ENCODE measurements at places on chromosomes 2 and 18. TPM values are rescaled to one million over a fixed set of nuclear protein-coding genes. Genes with fewer than 3 reads are reported as not detected.
A peak's percentile ranks its signal among the peaks of the same experiment; 100 is the strongest.

Gene IL36G
- not detected for total RNA-seq

DNA sequence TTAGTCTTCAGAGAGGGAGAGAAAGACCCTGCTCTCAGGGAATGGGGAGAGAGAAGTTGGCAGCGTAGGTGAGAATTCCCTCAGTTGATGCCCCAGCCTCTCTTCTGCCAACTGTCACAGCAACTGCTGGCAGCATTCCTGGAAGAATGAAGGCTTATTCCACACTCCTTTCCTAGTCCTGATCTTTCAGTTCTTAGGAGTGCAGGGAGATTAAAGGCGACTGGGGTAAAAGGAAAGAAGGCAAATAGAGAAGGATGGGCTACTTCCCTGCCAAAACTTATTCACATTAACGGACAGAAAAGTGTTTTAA lies 65.9 kb upstream of the ACAA2 start:
- DNase-seq: no peak

DNA sequence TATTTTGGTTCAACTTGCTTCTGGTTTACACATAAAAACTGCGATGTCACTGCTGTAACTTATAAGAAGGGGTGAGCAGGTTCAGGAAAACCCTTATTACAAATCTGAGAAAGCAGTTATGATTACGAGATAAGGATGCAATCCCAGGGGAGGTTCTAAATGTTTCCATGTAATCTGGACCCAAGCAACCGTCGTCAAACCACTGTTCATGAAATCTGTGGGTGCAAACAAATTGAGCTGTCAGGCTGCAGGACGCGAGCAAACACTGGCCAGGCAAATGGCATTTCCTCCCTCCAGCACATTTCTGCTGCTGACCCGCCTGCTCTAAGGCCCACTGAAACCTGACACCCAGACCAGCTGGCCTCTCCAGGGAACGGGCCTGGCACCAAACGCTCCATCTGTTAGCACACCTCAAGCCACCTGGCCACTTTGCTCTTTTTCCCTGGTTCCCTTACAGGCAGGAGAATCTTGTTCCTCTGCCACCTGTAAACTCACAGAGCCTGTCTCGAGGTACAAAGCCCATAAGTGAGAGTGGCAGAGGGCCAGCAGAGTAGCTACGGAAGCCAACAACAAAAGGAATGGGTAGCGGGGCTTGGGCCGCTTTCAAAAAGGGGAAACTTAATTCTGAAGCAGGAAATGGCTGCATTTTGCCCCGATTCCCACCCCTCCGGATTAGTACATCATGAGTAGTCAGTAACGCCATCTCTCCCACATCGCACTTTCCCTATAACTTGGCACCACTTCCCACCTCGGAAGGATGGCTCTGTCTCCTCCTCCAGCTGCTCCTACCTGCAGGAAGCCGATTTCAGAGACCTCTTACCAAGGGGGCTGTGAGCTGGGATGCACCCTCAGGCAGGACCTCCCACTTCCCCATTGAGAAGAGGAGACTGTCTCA lies 26.5 kb downstream of the CRACDL start:
- peak; percentile 82 for DNase-seq

Gene ALPG
- not detected for total RNA-seq

Gene AGXT
- total RNA-seq: 41.9 TPM

DNA sequence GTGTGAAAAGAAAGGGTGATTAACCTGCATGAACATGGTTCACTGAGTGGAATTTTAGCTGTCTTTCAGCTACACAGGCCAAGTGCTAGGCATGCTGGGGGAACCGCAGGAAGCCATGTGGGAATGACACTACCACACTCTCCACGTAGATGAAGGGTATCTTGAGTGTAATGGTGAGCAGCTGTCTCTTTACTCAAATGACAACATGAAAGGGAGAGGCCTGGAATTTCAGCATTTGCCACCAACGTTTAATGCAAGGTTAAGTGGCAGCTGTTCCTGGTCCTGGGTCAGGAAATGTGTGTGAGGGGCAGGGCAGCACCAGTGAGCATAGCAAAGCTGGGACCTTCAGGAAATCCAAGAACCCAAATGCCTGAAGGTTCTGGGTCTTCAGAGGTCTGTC lies 588.4 kb downstream of the SLC4A3 start:
- DNase-seq: no peak

- no peak for DNase-seq
Measured at GRCh38 chr18:49944663-49945062, 131.3 kb upstream of the ACAA2 start.

Gene PRKCE
- total RNA-seq: 3.9 TPM

DNA sequence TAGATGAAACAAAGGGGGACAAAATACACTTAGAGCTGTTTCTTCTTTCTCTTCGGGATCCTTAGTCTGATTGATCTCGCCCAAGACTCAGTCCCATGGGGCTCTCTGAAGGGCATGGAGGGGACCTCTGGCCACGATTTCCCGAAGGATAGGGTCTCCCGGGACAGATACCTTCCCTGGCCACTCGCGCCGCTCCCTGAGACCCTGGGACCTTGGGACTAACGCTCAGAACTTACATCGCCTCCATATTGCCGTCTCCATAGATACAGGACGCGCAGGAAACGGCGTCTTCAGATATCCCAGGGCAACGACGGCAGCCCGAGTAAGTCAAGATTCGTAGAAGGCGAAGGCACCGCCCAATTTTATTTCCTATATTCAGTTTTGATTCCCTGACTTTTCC lies at the start of gene CFAP65:
CFAP65 (minus strand) TSS at position 265 of the 400 bp plus-strand sequence. CDS start 2,468 bp downstream, outside the sequence.
- no peak for DNase-seq

Gene SNX17
- 94.9 TPM for total RNA-seq

- DNase-seq: peak; percentile 81
Measured at GRCh38 chr2:162091325-162092007, 17.5 kb upstream of the DPP4 start.

GRCh38 chr2:235936493-235936892 lies 231.7 kb downstream of the GBX2 start:
- DNase-seq: peak; percentile 25

- DNase-seq: peak; percentile 34
Measured at GRCh38 chr18:65938592-65939372, 188.0 kb downstream of the CDH7 start.

- DNase-seq: no peak
Measured at GRCh38 chr2:102181376-102181775, 5.4 kb upstream of the IL1RL2 start.

DNA sequence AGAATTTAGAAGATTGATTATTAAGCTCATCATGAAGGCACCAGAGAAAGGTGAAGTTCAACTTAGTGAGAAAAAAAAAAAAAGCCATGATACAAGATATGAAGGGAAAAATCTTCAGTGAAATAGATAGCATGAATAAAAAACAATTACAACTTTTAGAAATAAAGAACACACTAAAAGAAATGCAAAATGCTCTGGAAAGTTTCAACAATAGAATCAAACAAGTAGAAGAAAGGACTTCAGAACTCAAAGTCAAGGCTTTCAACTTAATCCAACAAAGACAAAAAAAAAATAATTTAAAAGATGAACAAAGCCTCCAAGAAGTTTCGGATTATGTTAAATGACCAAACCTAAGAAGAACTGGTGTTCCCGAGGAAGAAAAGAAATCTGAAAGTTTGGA lies 105.5 kb downstream of the GRB14 start:
- DNase-seq: no peak

DNA sequence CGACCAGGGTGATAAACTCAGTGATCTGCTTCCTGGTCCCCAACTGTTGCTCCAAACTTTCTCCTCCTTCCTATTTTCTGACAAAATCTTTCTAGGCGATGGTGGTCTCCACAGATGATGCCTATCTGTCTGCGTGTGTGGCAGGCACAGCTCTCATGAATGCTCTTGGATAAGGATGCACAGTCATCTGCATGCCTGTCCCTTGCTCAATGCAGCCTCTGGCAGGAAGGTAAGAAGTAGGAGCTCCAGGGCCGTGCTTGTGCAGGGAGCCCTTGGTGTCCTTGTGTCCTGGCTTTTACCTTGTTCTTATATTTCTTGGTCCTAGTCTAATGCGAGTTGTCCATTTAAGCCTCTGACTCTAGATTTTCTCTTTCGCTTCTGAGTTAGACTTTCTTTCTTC lies 57.5 kb downstream of the INSIG2 start:
- DNase-seq: no peak

Gene MTCL1
- total RNA-seq: 3.1 TPM

DNA sequence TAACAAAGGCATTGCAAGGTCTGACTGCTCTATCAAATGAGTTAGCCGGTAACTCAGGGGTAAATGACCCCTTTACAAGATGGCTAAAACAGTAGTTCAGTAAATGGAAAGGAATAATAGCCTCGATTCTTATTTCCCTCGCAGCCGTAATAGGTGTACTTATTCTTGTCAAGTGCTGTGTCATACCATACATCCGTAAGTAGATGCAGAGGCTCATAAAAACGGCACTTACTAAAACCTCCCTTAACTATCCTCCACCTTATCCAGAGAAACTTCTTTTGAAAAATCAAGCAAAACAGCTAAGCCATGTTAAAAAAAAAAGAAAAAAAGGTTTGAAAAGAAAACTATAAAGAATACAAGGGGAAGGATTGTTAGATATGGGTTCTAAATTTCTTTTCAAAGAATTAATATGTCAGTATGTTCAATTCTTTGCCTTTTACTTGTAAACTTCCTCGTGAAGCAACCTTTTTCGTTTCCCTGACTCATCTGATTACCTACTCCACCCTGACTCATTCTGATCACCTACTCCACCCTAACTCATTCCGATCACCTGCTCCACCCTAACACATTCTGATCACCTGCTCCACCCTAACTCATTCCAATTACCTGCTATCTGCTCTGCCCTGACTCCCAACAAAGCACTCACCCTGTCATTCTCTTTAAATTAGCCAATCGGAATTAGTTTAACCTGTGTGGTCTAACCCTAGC lies 127.5 kb downstream of the SPAG16 start:
- DNase-seq: no peak

Gene CXXC1
- total RNA-seq: 32.9 TPM

DNA sequence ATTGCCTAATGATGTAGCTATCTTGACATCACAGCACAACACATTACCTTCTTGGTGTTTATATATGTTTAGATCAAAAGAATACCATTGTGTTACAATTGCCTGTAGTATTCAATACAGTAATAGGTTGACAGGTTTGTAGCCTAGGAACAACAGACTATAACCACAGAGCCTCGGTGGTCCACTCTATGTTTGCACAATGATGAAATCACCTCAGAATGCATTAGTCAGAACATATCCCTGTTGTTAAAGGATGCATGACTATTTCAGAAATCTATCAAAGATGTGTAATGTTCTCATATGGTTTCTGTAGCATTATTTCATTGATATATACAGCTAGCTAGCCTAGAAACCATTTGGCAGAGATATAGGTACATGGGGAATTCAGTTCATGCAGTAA lies 8.9 kb downstream of the METTL5 start:
- DNase-seq: peak; percentile 64

DNA sequence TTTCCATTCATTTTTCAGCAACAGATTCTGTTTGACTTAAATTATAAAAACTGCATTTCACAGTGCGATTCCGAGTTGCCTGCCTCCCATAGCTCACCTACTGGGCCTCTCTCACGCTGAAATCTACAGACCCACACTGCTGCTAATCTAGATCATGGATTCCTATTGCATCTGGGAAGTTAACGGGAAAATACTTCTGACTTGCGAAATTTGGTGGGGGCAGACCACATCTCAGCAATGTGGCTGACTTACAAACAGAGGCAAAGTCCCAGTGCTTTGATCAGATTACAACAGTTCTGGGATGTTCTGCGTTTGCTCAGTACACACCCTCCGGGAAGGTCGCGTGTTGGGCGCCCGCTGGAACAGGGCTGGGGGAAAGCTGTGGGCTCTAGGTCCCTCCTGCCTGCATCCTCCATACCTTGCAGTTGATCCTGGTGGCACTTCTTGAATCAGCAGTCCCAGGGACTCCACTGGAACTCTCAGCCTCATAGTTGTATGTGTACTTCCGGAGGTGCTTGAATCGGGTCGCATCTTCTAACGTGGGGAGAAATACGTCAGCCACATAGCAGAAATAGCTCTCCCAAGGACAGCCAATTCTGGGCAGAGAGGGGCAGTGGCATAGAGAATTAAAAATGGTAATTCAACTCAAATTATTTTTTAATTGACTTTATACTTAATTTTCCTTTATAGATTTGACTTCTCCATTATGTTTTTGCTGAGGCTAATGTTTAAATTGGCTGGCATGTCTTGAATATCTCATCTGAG lies 1.7 kb downstream of the APOB start:
- peak; percentile 92 for DNase-seq

DNA sequence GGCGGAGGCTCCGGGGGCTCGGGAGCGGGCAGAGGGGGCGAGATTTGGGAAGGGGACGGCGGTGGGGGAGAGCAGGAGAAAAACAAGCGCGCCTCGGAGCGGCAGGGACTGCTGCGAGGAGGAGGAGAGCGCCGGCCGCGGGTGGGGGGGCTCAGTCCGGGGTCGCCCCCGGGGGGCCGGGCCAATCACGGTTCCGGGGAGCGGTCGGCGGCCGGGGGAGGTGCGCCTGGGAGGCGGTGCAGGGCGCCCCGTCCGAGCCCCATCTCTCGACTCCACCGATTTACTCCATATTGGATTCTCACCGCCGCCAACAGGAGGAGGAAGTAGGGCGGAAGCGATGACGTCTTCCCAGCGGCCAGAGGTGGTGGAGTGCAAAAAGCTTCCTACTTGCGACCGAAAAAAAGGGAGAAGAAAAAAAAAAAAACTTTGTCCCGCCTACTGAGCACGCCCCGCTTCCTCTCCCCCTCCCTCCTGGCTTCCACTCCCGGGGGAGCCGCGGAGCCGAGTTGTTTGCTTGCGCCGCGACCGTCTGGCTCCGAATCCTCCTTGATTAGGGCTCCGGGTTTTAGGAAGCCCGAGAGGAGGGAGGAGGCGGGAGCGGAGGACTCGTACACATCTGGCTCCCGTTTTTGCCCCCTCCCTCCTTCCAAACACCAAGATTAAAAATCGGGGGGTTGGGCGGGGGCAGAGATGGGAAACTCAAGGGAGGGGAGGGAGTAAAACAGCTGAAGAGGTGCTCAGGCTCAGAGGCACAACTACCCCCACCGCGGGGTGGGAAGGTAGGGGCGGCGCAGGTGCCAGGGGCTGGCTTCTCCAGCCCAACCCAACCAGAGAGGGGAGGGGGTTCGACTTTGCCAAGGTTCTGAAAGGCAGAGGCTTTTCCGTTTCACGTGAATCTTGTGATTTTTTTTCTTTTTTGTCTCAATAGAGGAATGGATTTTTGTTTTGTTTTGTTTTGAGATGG lies at the start of gene SPRED2:
SPRED2 (minus strand) TSS at position 373 of the 964 bp plus-strand sequence. CDS start 612 bp downstream, outside the sequence.
- peak; percentile 96 for DNase-seq

Gene NEU2
- total RNA-seq: not detected

- peak; percentile 95 for DNase-seq
Measured at GRCh38 chr2:98734823-98735260, 3.9 kb upstream of the MGAT4A start.

Gene PFN4
- not detected for total RNA-seq

Gene PDE11A
- total RNA-seq: 1.4 TPM

GRCh38 chr2:105376789-105377240 lies 22.0 kb downstream of the FHL2 start:
- DNase-seq: no peak

Gene TMEM37
- total RNA-seq: 23.7 TPM

Gene CDH19
- total RNA-seq: not detected

GRCh38 chr18:392928-393573 lies 107.5 kb downstream of the COLEC12 start:
- no peak for DNase-seq

All from HepG2 (cell line).